ENCODE measurements at places on chromosomes 3 and 15.
A peak's percentile ranks its signal among the peaks of the same experiment; 100 is the strongest.

GRCh38 chr15:64582202-64582601, 121.8 kb downstream of the ZNF609 start:
- no peak for DNase-seq

- no peak for DNase-seq
Observed at GRCh38 chr3:55203006-55203405, 275.1 kb upstream of the LRTM1 start.

- no peak for DNase-seq
Observed at GRCh38 chr15:61063875-61064320, 165.2 kb downstream of the RORA start.

DNA sequence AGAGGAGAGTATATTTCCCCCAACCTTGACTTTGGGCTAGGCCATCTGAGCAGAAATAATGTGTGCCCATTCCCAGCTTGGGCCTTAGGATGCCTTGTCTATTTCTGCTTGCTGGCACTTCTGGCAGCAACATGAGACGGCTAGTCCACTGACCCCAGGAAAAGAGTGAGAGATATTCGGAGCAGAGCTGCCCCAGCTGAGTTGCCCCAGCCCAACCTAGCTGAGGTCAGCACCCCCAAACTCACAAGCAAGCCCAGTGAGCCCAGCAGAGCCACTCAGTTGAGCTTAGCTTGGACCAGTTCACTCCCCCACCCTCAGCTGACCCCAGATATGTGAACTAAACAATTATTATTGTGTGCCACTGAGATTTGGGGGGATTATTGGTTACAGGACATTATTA, 20.2 kb downstream of the ITGA11 start:
- no peak for DNase-seq

DNA sequence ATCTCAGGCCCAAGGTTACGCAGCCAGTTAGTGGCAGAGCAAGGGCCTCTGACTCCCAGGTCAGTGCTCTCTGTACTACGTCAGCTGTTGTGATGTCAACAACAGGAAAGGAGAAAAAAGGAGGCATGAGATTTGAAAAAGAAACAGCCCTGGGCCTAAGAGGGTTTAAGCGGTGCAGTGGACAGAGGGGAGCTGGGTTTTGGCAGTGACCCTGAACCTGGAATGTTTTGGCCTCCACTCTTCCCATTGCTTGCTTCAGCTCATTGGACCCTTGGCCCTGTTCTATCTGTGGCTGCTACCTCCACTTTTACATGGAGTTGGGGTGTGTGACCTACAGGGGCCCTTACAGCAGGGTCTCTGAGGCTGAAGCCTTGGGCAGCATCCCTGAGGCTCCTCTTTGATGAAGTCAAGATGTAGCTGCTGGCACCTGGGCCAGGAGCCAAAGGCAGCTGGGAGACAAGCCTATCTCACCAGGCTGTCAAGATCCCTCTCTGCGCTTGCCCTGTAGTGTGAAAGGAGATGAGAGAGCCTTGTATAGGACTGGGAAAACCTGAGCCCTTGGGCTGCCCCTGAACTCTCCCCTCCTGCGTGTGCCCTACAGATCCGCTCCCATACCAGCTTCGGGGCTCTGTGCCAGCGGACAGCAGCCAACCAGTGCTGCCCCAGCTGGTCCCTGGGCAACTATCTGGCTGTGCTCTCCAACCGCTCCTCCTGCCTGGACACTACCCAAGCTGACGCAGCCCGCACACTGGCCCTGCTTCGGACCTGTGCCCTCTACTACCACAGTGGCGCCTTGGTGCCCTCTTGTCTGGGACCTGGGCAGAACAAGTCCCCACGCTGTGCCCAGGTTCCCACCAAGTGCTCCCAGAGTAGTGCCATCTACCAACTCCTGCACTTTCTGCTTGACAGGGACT, 8.7 kb downstream of the DISP2 start:
- no peak for DNase-seq

DNA sequence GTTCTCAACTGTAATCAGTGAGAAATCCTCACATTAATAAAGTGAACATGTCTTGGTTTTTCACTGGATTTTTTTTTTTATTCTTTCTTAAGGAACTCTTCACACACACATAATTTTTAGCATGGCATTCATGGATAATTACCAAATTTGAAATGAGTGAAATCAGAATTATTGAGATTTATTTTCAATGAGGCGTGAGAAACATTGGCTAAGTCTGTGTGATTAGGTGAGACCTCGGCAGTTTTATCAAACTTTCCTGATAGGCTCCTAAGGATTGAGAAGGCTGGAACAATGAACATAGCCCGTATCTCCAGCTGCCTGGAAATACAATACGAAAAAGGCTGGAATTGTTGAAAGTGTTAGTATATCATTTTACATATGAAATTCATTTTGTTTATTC, 35.5 kb downstream of the MDFIC2 start:
- no peak for DNase-seq

DNA sequence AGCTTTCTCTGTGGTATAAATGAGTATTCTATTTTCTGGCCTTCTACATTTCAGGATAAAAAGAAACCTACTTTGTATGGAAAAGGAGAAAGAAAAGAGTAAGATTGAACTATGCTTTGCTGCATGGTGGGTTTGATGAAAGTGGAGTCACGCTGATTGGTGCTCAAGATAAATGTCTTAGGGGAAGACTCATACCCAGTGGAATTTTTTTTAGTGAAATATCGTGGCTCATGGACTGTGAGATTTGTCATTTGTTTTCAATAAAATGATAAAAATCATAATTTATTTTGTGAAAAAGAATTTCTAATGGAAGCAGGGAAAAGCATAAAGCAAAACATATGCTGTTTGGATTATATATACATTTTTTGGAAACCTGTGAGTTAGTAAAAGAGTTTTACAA, 292.5 kb downstream of the ZPLD1 start:
- DNase-seq, result no peak

- DNase-seq, result no peak
Observed at GRCh38 chr15:89002281-89002761, 85.9 kb upstream of the ABHD2 start.

DNA sequence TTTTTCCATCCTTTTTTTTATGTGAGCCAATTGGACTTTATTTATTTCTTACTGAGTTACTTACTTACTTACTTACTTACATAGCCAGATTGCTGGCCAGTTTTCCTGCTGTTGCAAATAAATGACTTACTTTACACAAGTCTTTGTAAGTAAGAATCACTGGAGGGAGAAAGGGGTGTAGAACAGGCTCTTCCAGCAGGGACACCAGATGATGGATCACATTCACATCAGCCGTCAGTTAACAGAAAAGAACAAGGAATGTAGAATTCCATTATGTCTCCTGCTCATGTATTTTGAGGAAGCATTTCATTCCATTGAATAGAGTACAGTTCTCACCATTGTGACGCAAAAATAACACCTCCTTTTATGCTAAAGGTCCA, 188.6 kb downstream of the FNDC3B start:
- DNase-seq, result no peak

DNA sequence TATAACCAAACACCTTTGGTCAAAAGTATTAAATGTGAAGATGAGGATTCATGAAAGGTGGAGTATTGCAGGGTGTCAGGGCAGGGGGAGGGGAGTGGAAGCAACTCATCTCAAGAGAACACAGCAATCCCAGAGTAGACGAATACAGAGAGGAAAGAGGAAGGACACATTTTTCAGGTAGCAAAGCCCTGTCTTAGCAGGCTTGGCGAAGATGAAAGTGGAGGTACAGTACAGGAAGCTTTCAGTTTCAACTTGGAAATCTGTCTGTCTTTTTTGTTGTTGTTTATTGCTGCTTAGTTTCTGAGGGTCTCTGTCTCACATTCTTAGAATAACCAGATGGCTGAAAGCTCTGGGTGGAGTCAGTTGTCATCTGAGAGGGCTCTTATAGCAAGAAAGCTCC, 80.8 kb upstream of the GPR149 start:
- no peak for DNase-seq

DNA sequence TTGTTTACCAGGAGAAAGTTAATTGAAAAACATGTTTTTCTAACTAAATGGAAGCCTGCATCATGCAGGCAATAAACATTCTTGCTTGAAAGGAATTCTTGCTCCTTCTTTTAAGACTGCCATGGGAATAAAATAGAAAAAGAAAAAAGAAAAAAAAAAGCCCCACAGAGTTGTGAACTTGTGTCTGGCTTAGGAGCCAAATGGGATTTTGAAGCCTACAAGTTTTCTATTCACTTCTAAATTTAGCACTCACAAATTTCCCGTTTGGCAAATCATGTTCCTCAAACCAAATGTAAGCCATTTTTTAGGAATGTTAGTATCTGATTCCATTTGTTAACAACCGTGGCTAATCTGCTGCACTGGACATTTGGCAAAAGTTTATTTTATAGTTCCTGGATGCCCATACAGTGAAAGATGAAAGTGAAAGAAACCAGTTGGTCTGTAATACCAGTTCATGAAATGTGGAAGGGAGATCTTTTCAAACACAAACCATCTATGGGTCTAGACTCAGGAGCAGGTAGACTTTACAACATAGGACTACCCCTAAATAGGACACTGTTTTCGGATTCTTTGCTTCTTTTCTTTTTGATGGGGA, 133.8 kb upstream of the GMNC start:
- no peak for DNase-seq

DNA sequence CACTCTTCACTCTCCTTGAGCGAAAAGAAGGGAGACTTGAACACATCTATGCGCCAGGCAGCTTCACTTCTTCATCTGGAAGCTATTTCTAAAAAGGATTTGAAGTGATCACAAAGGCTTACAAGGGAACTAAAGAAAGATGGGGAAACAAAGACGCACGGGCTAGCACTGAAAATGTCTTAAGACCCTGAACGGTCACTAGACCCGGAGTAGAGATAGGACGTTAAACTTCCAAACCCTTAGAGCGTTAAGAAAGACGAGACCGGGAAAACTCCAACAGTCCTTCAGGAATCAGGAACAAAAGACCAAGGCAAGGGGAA, 47.5 kb upstream of the EPHB3 start:
- DNase-seq, result no peak

DNA sequence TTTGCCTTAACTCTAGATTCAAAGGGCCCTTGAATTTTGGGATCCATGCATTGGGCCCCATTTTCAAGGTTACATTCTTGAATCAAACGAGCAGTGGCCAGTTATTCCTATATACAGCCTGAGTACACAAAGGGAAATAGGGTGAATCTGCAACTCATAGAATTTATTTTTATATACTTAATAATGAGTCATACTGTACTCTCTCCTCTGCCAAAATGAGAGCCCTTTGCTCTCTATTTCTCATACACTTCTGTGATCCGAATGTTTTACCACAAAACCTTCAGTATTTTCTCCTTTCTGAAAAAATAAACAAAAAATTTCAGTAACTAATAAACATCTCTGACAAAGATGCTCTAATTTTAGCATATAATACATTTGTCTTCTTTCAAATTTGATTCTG, 116.7 kb downstream of the SERPINI1 start:
- no peak for DNase-seq

DNA sequence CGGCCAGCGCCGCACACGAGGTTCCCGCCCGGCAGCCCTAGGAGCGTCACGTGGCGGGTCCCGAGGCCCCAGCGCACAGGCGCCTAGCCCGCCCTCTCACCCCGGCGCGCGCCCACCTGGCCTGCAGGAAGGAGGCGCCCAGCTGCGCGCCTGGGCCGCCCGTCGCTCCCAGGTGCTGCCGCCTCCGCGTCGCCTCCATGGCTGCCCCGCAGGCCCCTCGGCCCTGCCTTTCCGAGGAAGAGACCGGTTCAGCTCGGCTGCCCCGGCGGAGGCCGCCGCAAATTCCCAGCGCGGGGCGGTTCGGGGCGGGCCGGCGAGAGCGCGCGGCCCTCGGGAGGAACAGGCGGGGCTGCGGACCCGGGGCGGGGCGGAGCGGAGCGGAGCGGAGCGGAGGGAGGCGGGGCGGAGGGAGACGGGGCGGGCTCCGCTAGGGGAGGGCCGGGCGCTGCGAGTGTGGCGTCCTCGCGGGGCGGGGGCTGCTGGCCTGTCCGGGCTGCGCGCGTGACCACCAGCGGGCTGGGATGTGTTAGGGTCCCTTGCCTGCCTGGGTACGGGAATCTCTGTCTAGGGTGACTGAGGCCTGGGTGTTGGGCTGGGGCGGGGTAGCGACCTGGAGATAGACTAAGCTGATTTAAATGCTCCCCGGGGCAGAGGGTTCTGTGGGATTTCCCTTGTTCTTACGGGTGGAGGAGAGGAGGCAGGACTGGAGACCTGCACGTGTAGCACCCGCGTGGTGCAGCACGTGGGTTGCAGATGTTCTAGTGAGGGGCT, at the start of gene CLN6:
CLN6 (minus strand) TSS at position 343 of the 771 bp plus-strand sequence; CDS start at position 199, 144 bp downstream.
- DNase-seq, result peak; percentile 64

DNA sequence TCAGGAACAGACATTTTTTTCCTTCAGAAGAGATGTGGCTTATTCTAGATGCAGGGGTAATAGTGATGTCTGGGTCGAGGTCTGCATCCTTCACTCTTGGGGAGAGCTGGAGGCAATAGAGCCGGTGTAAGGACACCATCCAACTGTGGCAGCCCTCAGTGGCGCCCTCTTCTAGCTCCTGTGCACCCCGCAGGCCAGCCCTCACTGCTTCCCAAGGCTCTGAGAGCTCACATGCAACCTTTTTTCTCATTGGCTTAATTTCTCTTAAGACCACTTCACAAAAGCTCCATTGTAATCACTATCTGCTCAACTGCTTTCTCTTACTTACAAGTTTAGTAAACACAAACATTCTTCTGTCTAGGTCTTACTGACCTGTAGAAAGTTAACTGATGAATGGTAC, 3.9 kb upstream of the VPS8 start:
- no peak for DNase-seq

GRCh38 chr3:13542142-13542541, 6.8 kb upstream of the FBLN2 start:
- no peak for DNase-seq

DNA sequence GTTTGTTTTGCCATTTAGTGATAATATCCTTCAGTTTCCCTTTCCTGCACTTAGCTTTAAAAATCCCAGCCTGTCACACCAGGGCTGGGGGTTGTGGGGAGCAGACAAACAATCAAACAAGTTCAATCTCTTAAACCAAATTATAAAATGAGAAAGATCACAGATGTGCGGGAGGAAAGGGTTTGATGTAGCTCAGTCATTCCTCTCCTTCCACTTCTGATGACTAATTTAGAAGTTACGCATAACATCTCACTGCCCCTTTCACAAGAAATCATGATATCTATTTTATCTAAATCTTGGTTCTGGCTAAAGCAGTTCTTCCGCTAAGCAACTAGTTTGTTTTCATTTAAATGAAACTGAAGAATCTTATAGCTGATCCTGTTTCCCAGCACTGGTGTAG, 34.1 kb upstream of the ATG7 start:
- no peak for DNase-seq

GRCh38 chr15:73782344-73782959, 29.3 kb upstream of the INSYN1 start:
- DNase-seq, result no peak

DNA sequence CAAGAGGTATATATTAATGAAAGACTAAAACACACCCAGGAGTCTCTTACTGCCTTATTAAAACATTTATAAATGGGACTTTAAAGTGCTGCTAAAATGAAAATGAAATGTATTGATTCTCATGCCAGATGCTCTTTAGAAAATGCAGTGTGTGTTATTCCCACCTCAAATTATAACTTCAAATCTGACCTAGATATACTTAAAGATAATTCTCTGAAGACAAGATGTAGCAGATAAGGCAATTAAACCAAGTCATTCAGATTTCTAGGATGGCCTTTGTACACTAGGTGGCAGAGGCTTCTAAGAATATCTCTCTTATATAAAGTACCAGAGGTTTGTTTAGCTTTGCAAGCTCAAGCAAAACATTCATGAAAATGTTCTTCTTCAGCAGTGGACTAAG, 26.9 kb upstream of the GOLGA8B start:
- no peak for DNase-seq

GRCh38 chr15:55224892-55225291, 28.2 kb upstream of the RSL24D1 start:
- DNase-seq, result no peak

- no peak for DNase-seq
Observed at GRCh38 chr3:66048051-66048395, 9.3 kb upstream of the MAGI1 start.
